NCI-H1436 treated with DMSO at 0.1 percent for 48 hours (cell line): ENCODE measurements at places on chromosomes 3 and 15.

GRCh38 chr15:85284497-85284896 lies 95.9 kb upstream of the AKAP13 start:
- no peak for DNase-seq

- DNase-seq = no peak
These were observed 1.2 kb upstream of the ITIH4 start for GRCh38 chr3:52831500-52832301.

DNA sequence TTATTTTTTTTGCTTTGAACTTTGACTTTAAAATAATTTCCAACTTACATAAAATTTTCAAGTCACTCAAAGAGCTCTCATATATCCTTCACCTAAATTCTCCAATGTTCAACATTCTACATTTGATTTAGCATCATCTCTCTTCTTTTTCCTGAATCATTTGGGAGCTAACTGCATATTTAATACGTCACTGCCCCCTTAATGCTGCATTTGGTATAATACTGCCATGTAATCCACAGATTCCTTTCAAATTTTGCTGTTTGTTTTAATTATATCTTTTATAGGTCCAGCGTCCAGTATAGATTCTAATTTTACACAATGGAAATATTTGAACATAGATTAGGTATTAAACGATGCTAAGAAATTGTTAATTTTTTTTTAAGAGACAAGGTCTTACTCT lies 2.3 kb upstream of the EIF2AK4 start:
- no peak for DNase-seq

GRCh38 chr3:59793976-59794375 lies 744.2 kb upstream of the CFAP20DC start:
- DNase-seq = no peak

DNA sequence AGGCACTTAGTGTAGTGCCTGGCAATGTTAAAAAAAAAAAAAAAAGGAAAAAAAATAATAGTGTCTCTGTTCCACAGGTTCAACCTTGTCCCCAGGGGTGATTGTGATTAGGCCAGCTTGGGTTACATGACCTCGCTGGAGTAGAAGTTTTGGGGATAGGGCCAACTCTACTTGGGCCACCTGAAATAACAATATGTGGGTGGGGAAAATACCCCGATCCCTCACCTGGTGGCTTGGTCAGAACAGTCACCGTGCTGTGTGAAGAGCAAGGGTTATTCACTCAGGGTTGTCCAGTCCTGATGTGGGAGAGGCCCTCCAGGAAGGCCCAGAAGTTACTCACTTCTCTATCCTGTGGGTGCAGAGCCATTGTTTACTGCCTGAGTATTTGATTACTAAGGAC lies 19.5 kb downstream of the XYLB start:
- no peak for DNase-seq

- DNase-seq = no peak
These were observed 40.5 kb downstream of the PGPEP1L start for GRCh38 chr15:98967096-98967495.

DNA sequence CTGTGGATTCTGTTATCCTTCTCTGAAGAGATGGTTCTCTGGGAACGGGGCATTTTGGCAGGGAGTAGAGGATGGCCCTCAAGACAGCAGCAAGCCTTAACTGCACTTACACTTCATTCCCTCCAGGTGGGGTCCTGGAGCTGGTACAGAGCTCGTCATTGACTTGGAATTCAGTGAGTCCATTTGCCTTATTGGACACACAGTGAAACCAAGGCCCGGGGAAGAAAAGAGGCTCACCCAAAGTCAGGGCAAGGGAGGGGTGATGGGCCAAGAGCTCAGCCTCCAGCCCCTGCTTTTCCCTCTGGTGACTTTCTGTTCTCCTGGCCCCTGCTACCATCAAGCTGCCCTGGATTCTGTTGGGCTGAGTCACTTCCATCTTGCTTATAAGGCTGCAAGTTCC lies 125.6 kb downstream of the ETFA start:
- no peak for DNase-seq

DNA sequence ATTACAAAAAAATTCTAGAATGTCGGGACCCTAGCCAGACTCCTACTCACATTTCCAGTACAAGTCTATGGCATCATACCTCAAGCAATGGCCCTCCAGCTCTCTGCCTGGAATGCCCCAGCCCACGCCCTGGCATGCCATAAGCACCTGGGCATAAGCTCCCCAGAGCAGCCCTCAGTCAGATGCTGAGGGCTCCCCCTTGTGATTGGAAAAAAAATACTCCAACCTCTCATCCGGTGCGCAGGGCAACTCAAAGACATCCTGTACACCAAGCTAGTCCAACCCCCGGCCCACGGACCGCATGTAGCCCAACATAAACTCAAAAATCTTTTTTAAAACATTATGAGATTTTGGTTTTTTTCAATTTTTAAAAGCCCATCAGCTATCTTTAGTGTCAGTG lies 115.4 kb downstream of the NEK10 start:
- no peak for DNase-seq

GRCh38 chr3:111284503-111285183 lies 213.0 kb downstream of the NECTIN3 start:
- DNase-seq = no peak

- DNase-seq = no peak
These were observed 69.7 kb downstream of the MAGI1 start for GRCh38 chr3:65968996-65969395.

- DNase-seq = no peak
These were observed 229.0 kb downstream of the ITPR1 start for GRCh38 chr3:4722103-4722502.

DNA sequence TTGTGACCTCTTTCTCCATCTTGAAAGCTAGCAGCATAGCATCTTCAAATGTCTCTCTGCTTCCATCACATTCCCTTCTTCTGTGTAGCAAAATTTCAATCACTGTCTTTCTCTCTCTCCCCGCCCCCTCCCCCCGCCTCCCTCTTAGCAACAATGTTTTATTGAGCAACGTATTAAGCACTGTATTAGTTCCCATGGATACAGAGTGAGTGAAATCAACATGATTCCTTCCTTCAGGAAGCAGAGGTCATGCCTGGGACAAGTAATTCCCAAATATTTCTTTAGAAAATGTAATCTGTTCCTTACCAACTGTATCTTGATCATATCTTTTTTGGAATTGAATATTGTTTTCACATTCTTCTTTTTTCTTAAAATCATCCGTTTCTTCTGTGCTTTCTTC lies 373.7 kb upstream of the NECTIN3 start:
- no peak for DNase-seq

DNA sequence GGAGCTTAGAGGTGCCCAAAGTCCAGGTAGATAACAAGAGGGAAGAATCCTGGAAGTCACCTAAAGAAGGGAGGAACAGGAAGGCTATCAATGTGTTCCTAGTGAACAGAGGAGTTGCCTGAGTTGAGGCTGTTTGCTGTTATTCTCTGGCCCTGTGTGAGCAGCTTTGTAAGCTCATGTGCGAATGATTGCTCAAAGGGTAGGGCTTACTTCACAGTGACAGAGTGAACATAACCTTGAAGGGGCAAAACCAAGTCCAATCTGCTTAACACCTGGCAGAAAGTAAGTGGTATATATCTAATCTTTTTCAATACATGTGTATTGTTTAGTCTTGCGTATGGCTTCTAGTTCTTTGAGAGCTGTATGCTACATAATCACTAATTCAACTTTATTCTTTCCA lies 1153.6 kb downstream of the TUSC7 start:
- DNase-seq = no peak

DNA sequence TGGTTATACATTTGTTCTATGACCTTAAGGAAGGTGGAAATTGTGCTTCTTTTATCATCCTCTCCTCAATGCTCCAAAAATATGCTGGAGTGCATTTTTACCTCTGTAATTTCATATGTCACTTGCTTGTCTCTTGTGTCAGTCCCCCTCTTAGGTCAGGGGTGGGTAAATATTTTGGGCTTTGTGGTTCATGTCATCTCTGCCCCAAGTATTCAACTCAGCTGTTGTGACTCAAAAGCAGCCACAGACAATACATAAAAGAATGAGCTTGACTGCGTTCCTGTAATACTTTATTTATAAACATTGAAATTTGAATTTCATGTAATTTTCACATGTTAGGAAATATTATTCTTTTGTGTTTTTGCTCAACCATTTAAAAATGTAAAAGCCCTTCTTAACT lies 60.4 kb upstream of the SLC24A5 start:
- DNase-seq = no peak

DNA sequence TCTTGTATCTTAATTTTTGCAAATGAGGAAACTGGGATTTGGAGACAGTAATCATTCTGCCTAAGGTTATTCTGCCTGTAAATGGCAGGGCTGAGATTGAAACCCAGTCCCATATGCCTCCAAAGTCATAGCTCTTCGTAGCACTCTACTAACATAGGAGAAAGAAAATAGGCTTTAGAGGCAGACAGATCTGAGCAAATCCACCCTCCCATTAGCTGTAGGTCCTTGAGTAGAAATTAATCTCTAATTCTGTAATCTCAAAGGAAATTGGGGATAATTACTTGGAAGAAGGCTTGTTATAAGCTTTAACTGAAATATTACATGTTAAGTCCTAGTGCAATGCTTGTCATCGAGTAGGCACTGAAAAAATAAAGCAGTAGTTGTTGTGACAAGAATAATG lies 252.1 kb upstream of the PEX5L start:
- DNase-seq = no peak

DNA sequence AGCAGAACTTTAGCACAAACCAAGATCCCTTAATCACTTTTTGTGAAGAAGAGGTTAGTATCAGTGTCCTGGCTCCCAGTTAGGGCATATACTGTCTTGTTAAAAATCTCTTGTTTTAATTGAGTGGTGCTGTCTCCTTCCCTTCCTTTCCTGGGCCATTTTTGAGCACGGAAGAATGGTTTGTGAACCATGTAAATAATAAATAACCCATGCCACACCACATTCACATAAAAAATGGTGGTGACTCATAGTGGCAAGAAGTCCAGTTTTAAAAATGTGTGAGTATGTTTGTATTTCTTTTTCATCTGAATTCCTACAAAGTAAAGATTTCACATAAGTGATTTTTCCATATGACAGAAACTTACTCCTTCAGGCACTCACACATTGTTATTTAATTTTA lies 59.1 kb upstream of the SPRED1 start:
- DNase-seq = no peak

GRCh38 chr15:100269831-100270230 lies 71.9 kb downstream of the ADAMTS17 start:
- no peak for DNase-seq

- DNase-seq = no peak
These were observed 52.0 kb downstream of the SUCNR1 start for GRCh38 chr3:151925419-151925818.

- no peak for DNase-seq
These were observed 20.2 kb downstream of the LRIG1 start for GRCh38 chr3:66480666-66481065.

DNA sequence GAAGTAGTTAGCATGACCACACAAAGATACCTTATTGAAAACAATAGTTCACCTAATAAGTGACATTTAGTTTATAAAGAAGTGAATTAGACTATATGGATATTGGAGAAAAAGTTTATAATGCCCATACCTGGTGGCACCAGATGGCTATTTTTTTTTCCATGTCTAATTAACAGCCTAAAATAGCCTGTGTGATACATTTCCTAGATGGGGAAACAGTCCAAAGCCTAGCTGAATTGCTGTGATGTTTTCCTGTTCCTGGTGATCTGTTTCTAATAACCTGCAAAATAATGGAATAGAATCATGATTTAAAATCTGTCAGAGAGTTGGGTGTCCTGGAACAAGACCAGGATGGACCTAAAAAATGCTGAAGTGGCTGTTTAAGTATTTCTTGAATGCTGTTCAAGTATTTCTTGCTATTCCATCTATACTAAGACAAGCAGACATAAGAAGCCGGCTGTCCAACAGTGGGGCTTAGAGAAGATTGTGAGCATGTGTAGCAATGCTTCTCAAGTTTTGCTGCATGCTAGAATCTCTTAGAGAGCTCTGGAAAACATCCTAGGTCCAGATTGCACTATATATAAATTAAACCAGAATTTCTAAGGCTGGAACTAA lies 31.3 kb downstream of the LRRC3B start:
- DNase-seq = no peak

GRCh38 chr3:82100378-82100777 lies 338.9 kb upstream of the GBE1 start:
- DNase-seq = no peak

DNA sequence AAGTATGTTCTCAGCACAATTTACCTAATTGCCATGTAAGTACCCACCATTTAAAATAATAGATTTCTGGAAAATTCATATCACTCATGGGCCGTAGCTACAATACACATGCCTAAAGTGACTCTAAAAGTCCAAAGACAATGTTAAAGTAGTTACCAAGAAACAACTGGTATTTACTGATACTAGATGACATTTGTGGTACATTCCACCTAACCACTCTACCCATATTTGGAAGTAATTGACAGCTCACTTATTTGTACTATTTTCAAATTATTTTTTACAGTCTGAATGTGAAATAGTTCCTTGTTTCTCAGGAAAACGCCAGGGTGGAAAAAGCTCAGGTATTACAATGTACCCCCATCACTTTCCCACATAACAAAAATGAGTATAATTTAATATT lies 573.0 kb downstream of the MECOM start:
- DNase-seq = no peak

DNA sequence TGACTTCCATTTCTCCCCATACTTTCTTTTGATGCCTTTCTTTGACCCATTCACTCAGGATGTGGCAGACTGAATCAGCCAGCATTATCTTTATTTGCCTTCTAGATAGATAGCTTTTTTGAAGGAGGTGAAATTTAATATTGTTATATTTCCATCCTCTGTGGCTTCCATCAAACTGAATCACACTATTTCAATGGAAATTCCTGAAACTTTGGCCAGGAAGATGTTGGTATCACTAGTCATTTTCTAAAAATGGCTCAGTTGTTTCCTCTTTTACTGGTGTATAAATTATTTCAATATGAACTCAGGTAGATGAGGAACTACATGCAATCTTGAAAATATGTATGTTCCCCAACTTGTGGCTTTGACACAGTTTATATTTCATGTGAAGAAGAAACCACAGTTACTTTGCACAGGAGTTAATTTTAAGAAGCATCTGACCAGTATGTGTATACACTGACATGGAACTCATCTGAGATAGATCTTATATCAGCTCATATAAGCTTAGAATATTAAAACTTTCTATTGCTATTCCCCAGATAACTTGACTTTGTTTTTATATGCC lies 248.3 kb downstream of the CGGBP1 start:
- no peak for DNase-seq

GRCh38 chr3:173733029-173733652 lies 335.6 kb downstream of the NLGN1 start:
- no peak for DNase-seq

- no peak for DNase-seq
These were observed 387.3 kb upstream of the THBS1 start for GRCh38 chr15:39193611-39194010.

DNA sequence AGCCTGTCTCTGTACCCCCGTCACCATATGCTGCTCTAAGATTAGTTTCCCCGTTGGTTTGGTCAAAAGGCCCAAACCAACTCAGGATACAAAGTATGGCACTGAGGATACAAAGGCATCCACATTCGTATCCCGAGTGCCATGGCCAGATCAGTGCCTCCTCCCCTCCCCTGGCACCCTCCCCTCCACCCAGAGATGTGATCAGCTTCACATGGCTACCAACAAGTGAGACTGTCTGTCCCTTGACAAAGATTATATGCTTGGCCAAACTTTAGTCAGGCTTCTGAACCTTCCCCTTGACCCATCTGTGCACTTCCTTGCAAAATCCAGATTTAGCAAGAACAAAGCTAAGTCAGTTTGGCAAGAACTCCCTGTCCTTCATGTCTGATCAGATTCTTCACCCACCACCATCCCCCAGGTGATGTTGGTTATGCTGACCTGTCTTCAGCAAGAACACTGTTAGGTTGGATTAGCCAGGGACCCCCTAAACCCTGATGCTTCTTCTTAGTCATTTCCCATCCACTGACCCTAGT lies 61.7 kb downstream of the KLF15 start:
- no peak for DNase-seq
